Daoy (cell line): ENCODE measurements at places on chromosomes 7 and 10. TPM values are rescaled to one million over a fixed set of nuclear protein-coding genes. Genes with fewer than 3 reads are reported as not detected.

DNA sequence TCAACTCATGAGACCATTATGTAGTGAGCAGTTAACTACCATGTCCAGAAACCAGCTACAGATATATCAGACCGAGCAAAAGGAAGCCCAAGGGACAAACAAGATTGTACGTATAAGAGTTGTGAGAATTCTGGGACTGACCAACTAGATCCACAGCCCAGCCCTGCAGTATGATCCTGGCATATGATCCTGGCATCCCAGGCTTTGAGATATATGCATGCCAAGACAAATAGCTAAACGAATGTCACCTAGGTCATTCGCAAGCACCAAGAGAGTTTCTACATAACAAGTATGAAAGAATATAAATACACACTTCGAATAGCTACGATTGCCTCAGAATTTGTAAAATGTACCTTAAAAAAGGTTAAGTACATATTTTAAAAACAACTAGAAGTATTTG, 56.4 kb upstream of the PMPCB start:
- no peak for DNase-seq

DNA sequence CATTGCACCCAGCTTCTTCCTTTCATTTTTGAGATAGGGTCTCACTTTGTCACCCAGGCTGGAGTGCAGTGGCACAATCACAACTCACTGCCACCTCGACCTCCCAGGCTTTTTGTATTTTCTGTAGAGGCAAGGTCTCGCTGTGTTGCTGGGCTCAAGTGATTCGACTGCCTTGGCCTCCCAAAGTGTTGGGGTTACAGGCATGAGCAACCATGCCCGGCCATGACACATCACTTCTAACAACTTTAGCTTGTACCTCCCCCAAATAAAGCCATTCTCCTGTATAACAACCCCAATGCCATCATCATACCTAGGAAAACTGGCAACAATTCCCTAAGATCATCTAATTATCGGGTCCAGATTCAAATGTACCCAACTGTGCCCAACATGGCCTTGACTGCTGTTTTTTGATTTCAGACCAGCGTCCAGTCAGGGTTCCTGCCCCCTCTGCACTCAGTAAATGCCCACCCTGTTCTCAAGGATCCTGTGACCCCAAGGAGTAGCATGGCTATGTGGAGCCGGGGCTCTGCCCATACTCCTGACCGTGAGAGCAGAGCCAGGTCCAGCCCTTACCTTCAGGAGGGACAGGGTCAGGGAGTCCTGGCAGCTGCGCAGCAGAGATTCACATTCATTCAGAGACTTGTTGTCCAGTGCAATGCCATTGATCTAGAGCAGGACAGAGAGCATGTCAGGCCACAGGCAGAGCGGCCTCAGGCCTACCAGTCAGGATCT, 102.6 kb downstream of the DLG5 start:
- no peak for DNase-seq

GRCh38 chr7:49255054-49255453, 330.7 kb downstream of the CDC14C start:
- no peak for DNase-seq

GRCh38 chr7:767580-767940, 40.5 kb upstream of the PRKAR1B start:
- DNase-seq: no peak

DNA sequence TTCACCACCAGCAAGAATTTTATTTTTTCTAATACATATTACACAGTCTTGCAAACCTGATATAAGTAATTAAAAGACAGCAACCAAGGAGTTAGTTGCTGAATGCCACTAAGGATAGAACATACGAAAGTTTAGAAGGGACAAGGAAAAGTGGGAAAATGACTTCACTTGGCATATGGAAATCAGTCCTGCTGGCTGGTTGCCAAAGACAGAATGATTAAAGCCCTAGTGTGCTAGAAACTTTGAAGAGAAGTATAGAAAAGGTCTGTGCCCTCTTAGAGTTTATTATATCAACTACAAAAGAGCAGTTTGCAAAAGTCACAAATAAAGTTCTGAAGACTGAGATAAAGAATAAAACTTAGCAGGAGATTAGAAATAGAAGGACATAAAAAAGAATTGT, 5.8 kb upstream of the YAE1 start:
- DNase-seq: no peak

- DNase-seq: no peak
Observed at GRCh38 chr7:82221152-82221674, 222.4 kb downstream of the CACNA2D1 start.

DNA sequence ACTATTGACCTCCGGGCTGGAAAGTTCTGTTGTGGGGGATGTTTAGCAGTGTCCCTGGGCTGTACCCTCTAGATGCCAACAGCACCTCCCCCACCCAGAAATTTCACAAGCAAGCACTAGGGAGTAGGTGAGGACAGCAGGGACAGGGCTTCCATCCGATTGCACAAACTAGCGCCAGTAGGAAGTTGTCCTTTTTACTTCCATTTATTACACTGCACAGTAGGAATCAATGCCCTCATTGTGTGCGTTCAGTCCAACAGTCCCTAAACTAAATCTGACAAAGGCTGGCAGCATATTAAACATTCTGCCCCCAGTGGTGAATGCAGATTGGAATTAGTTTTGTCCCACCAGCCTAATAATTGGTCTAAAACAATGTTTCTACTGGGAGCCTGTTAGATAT, 6.4 kb upstream of the SOSTDC1 start:
- no peak for DNase-seq

Gene OLAH
- total RNA-seq: not detected in 2 replicates

Gene OR13A1
- not detected in 2 replicates for total RNA-seq
